ENCODE measurements at places on chromosomes 7 and 10.

DNA sequence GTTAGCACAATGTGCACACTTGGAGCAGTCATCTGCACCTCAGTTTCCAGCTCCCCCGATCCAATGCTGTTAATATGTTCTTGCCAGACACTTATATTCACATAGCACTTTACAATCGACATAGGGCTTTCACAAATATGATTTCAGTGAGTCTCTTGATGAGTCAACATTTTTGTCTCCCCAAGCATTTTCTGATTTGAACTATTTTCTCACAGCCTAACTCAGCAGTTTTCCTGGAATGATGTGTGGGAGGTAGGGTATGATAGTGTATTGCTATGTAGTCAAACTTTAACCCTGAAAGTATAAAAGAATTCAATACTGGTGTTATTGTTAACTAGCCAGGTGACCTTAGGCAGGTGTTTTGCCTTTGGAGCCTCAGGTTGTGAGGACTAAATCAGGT is 82.5 kb upstream of the LRGUK start:
- DNase-seq: no peak

DNA sequence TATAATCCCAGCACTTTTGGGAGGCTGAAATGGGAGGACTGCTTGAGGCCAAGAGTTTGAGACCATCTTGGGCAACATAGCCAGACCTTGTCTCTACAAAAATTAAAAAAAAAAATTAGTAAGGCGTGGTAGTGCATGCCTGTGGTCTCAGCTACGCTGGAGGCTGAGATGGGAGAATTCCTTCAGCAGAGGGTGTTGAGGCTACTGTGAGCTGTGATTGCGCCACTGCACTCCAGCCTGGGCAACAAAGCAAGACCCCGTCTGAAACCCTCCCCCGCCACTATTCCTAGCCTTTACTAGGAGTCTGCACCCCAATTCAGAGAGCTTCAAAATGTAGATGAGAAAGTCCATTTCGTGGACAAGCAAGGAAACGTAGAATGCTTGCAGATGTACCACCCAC is 95.2 kb downstream of the PRPF18 start:
- DNase-seq: no peak

DNA sequence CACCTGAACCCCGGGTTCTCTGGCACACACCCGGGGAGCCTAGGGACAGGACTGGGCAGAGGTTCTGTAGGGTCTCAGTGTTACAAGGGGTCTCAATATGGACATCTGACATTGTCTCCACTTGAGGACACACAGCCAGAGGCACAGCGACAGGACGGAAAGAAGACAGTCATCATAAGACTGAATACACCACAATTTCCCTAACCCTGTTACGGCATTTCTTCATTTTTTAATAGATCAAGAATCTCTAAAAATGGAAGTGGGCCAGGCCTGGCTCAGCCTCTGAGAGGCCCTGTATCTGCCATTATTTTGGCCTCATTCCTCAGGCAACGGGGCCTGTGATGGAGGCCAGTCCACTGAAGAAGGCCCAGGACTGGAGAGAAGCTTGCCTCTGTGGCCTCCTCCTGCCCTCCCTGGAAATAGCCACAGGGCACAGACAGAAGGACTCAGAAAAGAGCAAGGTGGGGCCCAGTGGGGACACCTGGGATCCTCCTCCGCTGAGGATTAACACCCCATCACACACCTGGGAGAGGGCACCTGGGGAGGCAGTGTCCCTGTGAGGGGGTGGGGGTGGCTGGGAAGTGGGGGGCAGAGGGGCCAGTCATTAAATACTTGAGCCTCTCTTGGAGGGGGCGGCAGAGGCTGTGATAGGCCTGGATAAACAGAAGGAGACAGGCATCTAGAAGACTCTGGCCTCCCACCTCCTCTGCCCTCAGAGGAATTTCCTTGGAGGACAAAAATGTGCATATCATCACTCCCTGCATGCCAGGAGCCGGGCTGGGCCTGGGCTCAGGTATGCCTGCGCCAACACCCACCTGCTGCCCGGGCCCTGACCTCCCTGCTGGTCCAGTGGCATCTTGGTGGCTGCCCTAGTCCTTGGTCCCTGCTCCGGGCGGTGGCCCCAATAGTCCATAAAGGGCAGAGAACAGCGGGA is 8.0 kb downstream of the SPOCK2 start:
- DNase-seq: no peak

GRCh38 chr7:43658718-43659548 is 70.4 kb downstream of the COA1 start:
- DNase-seq: no peak

DNA sequence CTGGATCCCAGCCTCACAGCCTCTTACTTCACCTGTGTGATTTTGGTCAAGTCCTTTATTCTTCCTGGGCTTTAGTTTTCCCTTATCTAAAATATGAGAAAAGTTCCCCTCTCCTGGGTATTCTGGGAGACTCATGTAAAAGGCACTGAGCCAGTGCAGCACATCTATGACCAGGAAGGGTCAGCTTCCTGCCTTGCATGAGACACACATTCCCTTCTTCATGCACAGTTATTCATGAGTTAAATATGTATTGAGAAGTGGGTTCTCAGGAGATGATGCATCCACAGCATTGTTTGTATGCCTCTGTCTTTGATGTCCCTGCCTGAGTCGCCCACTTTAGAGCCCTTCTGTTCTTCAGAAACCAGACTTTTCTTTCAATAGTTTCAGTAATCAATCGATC is 33.3 kb downstream of the EGFR start:
- DNase-seq: no peak

- no peak for DNase-seq
Measured at GRCh38 chr7:2115760-2116447, 116.8 kb downstream of the MAD1L1 start.

- no peak for DNase-seq
Measured at GRCh38 chr7:35630024-35630972, 64.6 kb downstream of the HERPUD2 start.

GRCh38 chr7:89772276-89772675 is 382.0 kb upstream of the STEAP1 start:
- DNase-seq: no peak

GRCh38 chr7:151875942-151876898 is 695 bp downstream of the PRKAG2 start:
- DNase-seq: peak; percentile 68

DNA sequence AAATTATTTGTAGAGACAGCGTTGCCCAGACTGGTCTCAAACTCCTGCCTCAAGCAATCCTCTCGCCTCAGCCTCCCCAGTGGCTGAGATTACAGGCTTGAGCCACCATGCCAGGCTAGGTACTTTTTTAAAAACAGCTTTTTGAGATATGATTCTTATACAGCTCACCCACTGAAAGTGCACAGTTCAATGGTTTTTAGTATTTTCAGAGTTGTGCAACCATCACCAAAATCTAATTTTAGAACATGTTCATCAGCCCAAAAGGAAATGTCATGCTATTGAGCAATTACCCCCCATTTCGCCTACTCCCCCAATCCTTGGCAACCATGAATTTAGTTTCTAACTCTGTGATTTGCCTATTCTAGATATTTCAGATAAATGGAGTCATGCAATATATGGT is 73.7 kb downstream of the EVX1 start:
- no peak for DNase-seq

DNA sequence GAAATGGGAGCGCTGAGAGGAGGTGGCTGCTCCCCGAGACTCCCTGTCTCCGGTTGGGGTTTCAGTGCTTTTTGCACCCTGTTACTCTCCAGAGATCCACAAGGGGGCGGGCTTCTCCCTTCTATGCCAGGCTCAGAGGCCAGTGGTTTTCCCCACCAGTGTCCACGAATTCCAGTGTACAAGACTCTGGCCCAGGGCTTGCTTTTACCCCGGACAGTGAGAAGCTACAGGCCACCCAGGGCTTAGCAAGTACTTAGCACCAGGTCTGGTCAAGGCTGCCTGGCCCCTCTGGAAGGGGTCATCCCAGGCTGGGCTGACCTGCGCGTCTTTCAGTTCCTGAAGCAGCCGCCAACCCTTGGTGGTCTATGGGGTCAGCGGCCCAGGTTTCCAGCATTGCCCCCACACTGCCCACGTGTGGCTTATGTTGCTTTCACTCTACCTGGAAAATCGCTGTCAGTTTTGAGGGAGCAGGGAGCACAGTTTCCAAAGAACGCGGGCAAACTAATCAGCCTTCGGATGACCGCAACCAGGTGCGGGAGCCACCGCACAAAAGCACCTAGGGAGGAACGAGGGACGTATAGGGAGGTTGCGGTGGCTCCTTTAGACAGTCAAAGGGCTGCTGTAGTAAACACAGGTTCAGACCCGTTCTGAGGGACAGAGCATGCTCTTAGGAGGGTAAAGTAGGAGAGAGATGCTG is 6.8 kb downstream of the CYP26A1 start:
- DNase-seq: peak; percentile 31

- no peak for DNase-seq
Measured at GRCh38 chr10:29535012-29535777, 99.6 kb downstream of the SVIL start.

DNA sequence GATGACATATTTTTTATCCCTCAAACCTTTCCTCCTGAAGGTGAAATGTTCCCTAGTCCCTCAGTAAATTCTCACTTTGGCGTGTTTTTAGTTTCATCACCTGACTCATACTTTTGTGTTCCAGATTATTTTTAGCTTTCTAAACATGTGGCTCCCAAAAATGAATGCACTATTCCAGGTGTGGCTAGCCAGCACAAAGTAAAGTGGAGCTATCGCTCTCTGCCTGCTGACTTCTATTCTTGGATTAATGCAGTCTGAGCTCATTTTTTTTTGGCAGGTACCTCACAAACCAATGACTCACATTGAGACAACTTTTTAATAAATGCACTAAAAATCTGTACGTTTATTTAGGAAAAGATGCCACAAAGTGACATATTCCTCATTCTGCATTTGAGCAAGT is 58.8 kb upstream of the LANCL2 start:
- no peak for DNase-seq

- DNase-seq: no peak
Measured at GRCh38 chr7:45086331-45087065, 2.3 kb downstream of the NACAD start.

DNA sequence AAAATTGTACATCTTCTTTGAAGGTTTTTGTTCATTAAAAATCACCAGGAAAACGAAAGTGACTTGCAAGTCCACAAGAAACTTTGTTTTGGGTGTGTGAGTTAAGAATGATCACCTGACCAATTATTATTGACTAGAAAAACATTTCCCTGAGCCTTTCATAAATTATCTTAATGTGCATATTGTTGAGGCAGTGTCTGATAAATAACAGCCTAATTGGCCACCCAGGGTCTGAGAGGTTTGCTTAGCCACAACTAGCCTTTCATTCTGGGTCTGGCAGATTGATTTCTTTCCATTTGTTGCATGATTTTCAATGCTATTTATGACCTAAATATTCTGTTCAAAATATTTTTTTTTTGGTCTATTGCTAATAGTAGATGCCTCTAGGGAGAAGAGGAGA is 152.8 kb downstream of the AUTS2 start:
- no peak for DNase-seq

- DNase-seq: no peak
Measured at GRCh38 chr10:130800281-130800680, 511.2 kb downstream of the TCERG1L start.

DNA sequence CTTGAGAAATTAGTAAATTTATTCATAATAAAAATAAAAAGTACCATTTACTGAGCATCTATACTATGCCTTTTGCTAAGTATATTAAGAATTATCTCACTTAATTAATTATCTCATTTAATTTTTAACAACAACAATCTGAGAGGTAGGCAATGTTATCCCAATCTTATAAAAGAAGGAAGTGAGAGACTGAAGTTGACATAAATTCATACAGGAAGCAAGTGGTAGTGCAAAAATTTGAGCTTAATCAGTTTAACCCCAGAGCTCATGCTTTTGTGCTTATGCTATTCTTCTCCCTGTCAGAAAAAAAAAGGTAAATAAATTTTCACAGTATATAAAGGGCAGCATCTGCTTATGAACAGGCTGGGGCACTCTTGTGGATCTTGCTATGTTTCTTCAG is 2.7 kb upstream of the LIPF start:
- DNase-seq: no peak
